Right kidney (tissue), 9 donors: ENCODE measurements at places on chromosomes 13 and 19.

DNA sequence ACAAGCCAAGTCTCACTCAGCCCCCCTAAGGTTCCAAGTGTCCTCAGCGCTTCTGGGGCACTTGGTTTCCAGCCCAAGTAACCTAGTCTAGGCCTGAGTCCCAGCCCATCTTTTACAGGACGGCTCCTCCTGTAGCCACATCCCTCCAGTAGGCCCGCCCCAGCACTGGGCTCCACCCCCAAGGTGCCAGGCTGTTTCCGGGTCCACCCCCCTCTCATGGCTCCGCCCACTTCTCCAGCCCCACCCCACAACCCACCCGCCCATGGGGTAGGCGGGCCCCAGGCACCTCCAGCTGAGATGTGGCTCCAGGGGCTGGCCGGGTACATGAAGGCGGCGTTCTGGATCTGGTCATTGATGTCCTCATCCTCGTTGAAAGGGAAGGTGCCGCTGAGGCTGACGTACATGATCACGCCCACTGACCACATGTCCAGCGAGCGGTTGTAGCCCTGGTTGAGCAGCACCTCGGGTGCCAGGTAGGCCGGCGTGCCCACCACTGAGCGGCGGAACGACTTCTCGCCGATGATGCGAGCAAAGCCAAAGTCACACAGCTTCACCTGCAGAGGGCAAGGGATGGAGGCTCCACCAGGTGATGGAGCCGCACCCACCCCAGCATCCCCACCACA is 17.2 kb upstream of the DACT3 start:
- DNase-seq, result no peak

GRCh38 chr19:31470229-31470939 is 121.1 kb upstream of the TSHZ3 start:
- DNase-seq, result no peak

DNA sequence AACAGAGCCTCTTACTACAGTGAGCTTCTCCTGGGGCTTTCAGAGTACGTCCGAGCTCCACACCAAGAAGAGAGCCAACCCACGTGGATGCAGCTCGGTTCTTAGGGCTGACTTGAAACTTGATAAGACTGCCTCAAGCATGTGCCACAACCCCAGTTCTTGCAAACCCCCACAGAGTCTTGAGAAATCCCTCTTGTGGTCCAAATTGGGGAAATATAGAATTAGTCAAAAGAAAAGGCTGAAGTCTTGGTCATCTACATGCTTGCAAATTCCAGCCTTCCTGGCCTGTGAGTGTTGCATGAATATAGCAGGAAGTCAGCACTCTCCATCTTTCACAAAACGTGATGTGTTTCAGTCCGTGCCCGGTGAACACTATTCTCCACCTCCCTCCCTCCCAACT is 95.2 kb downstream of the GGACT start:
- no peak for DNase-seq

DNA sequence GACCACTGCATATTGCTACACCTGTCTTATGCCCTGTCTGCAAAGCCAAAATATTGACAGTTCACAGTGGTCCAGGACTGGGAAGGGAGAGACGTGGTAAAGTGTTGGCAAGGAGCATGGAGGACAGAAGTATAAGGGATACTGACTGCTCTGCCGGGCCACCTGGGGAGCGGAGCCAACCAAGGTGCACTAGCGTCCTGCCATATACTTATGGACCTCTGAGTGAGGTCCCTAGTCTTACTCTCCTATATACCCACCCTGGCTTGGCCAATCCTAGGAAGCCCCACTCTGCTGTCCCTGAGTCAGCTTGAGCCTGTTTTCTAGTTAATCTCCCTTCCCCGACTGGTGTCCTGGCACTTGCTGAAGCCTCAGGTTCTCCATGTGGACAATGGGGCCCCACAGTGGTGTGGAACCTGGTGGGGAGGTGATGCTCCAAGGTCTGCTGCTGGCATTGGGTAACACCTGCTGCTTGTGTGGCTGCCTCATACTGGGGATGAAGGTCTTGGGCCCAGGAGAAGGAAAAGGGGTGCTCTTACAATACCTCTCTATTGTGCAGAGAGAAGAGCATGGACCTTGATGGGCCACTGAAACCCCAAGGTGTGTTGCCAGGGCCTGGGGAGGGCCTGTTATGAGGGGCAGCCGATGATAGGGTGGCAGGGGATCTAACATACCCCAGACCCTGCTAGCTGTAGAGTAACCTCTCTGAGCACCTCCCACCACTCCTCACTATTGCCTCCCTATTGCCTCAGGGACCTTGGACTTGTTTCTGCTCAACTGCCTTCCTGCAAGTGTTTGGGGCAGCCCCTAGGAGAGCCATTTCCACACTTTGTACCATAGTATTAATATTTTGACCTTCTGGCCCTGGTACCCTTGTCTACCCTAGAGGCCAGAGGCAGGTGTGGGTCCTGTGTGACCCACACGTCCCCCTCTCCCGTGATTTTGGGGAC is 6.7 kb upstream of the TRIM28 start:
- DNase-seq, result no peak

DNA sequence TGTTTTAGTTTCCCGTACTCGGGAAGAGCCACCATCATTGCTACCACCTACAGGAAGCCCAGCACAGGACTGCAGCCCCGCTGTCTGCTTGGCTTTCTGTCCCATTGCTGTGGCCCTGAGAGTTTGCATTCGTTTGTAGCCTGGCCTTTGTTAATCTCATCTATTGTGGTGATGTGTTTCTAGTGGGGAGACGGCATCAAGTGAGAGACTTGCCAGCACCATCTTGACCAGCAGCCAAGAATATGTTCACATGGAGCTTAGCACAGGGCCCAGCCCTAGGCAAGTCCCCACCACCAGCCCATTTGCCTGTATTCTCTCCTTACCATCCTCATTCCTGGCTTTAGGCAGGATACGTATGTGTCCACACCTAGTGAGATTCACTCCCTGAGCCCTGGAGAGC is 17.3 kb upstream of the OVOL3 start:
- DNase-seq, result no peak

DNA sequence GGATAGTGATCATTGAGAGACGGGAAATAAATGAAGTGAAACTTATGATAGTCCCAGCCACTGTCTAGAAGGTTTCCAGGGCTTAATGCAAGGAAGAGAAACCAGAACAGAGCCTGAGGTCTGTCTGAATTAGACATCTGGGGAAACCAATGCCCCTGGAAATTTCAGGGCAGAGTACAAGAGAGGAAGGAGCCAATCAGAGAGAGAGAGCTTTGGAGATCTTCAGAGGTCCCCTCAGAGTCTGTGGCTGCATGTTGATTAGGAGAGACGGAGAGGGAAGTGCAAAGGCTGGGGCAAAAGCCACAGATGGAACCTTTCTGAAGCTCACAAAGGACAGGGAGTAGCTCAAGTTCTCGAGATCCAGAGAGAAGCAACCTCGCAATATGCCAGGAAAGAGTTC is 378.0 kb downstream of the DNAJC15 start:
- DNase-seq, result no peak

DNA sequence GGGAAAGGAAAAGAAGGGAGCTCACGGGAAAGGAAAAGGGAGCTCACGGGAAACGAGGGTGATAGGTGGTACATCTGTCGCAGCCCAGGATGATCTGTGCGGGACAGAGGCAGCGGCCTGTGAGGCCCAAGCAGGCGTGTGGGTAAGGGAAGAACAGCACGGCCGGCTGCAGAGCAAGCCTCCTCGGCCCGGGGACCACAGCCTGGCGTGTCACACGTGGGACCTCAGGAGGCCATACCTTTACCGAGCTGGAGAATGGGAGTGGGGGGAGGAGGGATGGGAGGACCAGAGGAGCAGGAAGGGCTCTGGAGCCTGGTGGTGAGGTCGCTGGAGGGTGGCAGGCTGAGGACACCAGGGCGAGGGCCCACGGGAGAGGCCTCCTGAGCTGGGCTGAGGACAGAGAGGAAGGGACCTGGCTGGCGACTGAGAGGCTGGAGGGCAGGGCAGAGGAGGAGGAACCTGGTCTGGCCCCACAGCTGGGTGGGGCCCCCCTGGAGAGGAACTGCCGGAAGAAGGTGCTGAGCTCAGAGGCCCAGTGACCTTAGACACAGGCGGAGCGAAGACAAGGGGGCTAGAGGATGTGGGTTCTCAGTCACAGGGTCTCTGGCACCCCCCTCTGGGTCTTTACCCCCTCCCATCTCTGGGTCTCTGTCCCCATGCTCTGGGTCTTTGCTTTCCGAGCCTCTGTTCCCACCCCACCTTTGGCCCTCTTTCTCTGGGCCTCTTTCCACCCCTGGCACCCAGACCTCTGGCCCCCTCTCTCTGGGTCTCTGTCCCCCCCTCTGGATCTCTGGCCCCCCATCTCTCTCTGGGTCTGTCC is 2.9 kb upstream of the FTL start:
- peak; percentile 49 for DNase-seq

DNA sequence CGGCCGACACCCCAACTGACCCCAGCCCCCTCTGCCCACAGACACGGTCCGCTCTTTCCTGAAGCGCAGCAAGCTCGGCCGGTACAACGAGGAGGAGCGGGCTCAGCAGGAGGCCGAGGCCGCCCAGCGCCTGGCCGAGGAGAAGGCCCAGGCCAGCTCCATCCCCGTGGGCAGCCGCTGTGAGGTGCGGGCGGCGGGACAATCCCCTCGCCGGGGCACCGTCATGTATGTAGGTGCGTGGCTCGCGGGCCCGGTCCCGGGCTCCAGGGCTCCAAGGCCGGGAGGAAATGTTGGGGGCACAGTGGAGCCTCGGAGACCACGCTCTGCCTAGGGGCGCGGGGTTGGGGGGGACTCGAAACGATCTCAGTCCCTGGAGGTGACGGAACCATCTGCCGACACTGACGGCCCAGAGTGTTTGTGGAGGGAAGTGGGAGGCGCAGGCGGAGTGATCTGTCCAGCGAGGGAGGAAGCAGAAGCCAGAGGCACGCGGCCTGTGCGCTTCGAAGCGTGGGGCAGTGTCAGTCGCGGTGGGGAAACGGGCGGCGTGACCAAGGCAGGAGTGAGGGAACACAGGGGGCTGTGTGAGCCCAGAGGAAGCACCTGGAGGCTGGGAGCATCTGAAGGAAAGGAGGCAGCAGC is 6.3 kb downstream of the TBCB start:
- no peak for DNase-seq

- DNase-seq, result no peak
Measured at GRCh38 chr13:64471916-64472315, 2758.2 kb downstream of the PCDH9 start.

GRCh38 chr19:35093941-35094647 is 21.5 kb upstream of the FXYD3 start:
- DNase-seq, result no peak

- no peak for DNase-seq
Measured at GRCh38 chr19:10553943-10554381, 10.3 kb downstream of the ATG4D start.

DNA sequence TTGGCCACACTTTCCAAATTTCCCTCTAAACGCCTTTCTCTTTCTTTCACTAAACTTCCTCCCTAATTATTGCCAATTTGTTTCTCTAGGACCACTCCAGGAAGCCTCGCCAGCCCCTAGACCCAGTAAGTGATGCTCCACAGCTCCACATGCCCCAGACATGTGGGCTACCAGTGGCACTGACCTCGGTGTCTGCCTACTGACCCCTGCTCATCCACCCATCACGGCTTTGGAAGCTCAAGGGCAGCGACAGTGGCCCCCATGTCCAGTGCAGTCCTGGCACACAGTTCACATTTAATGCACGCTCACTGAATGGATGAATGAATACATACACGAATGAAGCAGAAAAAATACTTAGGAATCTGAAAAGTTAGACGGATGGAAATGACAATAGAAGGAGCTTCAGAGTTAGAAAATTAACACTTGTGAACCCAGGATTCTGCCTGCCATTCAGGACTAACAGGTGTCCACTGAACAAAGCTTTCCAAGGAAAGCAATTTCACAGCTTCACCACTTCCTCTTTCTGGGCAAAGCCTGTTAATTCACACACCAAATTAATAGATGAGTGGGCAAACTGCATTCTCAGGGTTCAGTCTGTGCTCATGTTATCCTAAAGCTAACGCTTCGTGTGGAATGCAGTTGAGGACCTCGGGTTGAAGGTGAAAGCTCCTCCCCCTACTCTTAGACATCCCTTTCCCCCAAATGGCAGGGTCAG is 50.9 kb downstream of the CCDC70 start:
- no peak for DNase-seq

DNA sequence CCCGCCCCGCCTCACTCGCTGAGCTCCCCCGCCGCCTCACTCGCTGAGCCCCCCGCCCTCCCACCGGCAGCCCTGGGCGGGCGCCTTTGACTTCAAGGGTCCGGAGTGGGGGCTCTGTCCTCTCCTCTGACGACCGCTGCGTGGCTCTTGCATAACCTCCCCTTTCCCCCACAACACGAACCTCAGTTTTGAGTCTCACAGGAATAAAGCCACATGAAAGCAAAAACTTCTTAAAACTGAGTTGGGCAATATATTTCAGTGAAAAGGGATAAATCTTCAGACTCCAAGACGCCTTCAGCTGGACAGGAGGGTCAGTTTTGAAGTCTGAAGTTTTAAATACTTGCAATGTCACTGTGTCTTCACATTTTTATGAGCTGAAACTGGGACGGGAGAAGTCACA is 70.6 kb upstream of the C13orf46 start:
- no peak for DNase-seq

GRCh38 chr19:39926170-39926760 is 8.2 kb downstream of the FCGBP start:
- no peak for DNase-seq

DNA sequence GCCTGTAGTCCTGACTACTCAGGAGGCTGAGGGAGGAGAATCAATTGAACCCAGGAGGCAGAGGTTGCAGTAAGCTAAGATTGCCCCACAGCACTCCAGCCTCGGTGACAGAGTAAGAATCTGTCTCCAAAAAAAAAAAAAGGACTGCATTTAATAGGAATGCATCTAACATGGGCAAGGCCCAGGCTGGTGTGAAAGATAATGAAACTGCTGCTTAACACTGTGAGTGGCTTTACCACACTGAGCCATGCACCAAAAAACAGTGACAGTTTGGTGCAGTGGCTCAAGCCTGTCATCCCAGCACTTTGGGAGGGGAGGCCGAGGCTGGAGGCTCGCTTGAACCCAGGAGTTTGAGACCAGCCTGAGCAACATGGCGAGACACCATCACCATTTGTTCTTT is 8.6 kb downstream of the GTF2F1 start:
- no peak for DNase-seq

DNA sequence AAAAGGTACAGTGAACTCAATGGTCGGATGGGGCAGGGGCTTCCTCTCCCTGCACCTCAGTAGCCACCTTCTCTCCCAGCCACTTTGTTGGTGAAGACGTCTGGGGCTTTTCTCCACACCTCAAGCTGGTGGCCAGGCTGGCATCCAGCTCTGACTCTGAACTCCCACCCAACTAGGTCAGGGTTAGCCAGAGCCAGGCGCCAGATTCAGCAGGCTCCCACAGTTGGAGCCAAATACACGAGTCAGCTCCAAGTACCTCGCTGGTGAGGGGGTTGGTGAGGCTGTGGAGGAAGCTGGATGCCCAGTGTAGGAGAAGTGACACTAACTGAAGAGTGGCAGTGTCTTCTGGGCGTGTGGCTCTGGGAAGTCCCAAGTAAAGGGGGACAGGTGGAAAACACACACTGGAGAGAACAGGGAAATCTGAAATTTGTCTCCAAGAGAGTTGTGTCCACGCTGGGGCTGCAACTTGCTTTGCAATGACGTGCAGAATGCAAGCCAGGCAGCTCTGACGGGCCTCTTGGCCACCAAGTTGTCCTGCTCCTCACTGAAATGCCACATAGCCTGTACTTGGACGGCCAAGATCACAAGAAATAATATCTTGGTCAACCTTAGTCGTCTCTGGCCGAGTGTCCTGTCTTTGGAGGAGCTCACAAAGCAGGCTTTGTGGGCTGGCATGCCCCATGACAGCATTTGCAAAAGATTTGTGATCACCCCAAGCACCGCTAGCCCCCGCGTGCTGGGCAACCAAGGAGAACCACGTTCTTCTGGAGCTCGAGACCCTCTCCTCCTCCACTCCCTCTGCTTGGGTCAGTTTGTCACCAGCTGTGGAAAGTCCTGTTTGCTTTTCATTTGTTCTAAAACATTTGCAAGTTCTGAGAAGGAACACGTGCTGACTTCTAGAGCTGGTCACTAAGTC is 18.1 kb downstream of the SLC7A1 start:
- DNase-seq, result no peak
